ENCODE measurements at places on chromosomes 7 and 10. TPM values are rescaled to one million over a fixed set of nuclear protein-coding genes. Genes with fewer than 3 reads are reported as not detected.

GRCh38 chr10:26773633-26774032, 76.1 kb downstream of the PDSS1 start:
- no peak for DNase-seq

- DNase-seq, result peak; percentile 60
Measured at GRCh38 chr7:131031099-131031868, 296.4 kb upstream of the MKLN1 start.

- no peak for DNase-seq
Measured at GRCh38 chr7:99210265-99210970, 2.5 kb upstream of the KPNA7 start.

GRCh38 chr7:21417647-21418046, 10.2 kb upstream of the SP4 start:
- no peak for DNase-seq

- no peak for DNase-seq
Measured at GRCh38 chr7:90303241-90303640, 17.9 kb downstream of the FAM237B start.

DNA sequence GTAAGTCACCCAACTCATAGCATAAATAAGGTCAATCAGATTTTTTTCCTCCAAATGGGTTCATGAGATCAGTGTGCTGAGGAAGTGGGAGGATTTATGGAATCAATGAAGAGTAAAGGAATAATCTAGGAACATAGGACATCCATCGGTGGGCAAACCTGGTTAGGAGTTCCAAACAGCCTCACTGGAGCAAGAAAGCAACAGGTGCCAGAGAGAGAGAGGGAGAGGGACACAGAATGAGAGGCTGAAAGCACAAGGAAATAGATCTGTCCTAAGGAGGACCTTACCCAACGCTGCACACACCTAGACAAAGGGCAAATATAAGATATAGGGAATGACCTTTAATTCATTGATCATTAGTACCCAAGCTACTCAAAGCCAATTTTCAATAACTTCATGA, 119.5 kb upstream of the ANKRD1 start:
- DNase-seq, result no peak

DNA sequence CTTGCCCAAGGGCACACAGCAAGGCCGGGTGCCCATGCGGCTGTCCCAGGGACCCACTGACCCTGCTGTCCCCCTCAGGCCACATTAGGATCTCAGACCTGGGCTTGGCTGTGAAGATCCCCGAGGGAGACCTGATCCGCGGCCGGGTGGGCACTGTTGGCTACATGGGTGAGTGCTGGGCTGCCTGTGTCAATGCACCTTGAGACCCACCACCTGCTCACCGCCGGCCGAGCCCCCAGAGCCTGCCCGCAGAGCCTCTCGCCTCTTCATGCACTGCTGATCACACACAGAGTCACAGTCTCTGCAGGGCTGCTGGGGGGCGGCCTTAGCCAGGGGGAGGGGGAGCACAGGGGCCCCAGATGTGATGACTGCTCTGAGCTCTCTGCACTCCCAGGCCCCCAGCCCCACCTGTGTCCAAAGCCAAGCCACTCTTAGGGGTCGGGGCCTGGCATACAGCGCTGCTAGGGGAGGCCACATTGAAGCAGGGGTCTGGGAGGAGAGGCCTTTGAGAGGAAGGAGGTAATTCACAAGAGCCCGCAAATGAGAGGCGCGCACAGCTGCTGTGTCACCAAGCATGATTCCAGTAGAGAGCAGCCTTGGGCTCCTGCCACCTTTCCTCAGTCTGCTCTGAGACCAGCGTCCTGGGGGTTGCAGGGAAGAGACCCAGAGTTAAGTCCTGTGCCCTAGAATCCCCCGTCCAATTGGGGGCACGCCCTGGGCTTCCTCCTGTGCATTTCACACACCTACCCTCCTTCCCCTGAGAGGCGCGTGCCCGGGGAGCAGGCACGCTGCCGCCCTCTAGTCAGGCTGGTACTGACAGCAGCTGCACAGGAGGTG, 100.4 kb downstream of the RGS10 start:
- no peak for DNase-seq

The CUBN gene
- total RNA-seq, result 0.65 TPM

DNA sequence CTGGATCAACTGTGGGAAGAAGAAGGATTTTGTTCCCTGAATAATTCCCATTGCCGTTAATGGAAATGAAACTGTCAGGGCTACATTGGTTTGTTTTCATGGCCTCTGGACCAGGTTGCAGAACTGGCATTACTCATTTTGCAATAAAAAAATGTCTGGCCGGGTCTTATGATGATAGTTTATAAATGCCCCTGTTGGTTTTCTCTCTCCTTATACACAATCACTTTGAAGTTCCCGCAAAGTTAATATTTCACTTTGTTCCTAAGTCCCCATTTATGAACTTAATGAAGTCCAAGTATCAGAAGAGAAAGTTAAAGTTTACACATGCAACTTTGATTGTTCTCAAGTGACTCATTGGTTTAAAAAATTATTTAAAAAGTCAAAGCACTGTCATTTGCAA, 150.7 kb upstream of the PRR15 start:
- DNase-seq, result no peak

The PDAP1 gene
- total RNA-seq, result 160 TPM

The SORBS1 gene
- 0.13 TPM for total RNA-seq

- DNase-seq, result no peak
Measured at GRCh38 chr7:94782777-94783176, 124.6 kb upstream of the PPP1R9A start.

- peak; percentile 67 for DNase-seq
Measured at GRCh38 chr10:86688398-86688921, 20.1 kb downstream of the LDB3 start.

DNA sequence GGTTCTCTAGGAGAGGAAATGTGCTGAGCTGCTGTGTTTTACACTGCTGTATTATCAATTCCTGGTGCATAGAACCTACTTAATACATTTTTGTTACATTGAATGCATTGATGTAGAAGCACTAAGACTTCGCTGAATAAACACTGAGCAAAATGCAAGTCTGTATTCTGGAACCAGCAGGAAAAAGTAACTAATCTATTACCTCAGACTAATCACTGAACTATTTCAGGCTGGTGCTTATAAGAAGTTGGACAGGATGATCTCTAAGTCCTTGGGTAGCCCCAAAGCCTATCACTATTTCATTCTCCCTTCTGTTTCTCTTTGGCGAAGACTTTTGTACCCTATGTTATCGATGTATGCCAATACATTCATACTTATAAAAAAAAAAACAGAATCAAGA, 87.2 kb upstream of the LRRTM3 start:
- DNase-seq, result no peak

The PRR15 gene
- not detected for total RNA-seq

GRCh38 chr7:40219917-40220316, 85.1 kb downstream of the SUGCT start:
- no peak for DNase-seq

DNA sequence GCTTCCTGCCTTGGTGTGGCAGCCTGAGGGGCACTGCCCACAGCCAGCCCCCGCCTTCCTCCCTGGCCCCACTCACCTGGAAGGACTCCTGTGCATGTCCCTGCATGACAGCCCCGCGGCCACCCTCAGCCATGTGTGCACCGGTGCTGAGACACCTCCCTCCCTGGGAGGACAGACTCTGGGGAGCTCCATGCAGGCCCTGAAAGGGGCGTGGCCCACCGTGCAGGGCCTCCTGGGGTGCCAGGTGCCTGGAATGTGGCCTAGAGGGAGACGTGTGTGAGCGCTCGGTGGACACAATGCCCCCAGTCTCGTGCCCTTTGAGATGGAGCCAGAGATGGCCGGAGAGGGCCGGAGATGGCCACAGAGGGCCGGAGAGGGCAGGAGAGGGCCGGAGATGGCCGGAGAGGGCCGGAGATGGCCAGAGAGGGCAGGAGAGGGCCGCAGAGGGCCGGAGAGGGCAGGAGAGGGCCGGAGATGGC, 59.1 kb upstream of the PPP2R2D start:
- no peak for DNase-seq

DNA sequence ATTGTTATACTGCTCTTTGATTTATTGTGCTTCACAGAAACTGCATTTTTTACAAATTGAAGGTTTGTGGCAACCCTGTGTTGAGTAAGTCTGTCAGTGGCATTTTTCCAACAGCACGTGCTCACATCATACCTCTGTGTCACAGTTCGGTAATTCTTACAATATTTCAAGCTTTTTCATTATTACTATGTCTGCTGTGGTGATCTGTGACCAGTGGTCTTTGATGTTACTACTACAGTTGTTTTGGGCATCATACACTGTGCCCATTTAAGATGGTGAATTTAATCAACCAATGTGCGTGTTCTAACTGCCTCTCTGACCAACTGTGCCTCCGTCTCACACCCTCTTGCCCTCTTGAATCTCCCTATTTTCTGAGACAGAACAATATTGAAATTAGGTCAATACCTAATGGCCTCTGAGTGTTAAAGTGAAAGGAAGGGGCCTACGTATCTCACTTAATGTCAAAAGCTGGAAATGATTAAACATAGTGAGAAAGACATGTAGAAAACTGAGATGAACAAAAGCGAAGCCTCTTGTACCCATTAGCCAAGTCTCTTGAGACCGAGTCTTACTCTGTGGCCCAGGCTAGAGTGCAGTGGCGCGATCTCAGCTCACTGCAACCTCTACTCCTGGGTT, 20.2 kb upstream of the ASL start:
- no peak for DNase-seq

- DNase-seq, result no peak
Measured at GRCh38 chr7:22688084-22688483, 38.9 kb upstream of the IL6 start.

- peak; percentile 8 for DNase-seq
Measured at GRCh38 chr7:111531993-111532392, 30.3 kb downstream of the IMMP2L start.

- DNase-seq, result peak; percentile 42
Measured at GRCh38 chr7:124764847-124765400, 668 bp downstream of the GPR37 start.

The GIMAP8 gene
- 8.7 TPM for total RNA-seq

The ZNF727 gene
- not detected for total RNA-seq

GRCh38 chr7:42359946-42360345, 122.9 kb upstream of the GLI3 start:
- DNase-seq, result no peak

DNA sequence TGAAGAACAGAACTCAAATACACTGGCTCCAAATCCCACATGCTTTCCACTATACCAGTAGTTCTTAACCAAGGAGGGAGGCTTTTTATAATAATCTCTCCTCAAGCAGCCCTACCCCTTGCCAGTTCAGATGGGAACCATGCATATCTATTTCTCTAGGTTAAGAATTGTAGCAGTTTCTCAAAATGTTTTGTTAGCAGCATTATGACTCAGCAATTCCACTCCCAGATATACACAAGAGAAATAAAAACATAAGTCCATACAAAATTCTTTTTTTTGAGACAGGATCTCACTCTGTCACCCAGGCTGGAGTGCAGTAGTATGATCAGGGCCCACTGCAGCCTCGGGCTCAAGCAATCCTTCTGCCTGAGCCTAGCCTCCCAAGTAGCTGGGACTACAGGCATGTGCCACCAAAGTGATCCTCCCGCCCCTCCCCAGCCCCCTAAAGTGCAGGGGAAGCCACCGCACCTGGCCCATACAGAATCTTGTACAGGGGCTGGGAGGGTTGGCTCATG, 18.1 kb downstream of the YWHAG start:
- DNase-seq, result no peak

- peak; percentile 21 for DNase-seq
Measured at GRCh38 chr7:138097064-138097741, 20.9 kb downstream of the AKR1D1 start.

GRCh38 chr10:63819753-63820329, 298.6 kb downstream of the REEP3 start:
- peak; percentile 47 for DNase-seq

The GPRIN2 gene
- not detected for total RNA-seq

GRCh38 chr7:109552017-109552416, 982.3 kb downstream of the DNAJB9 start:
- DNase-seq, result no peak

The ZNF365 gene
- not detected for total RNA-seq

DNA sequence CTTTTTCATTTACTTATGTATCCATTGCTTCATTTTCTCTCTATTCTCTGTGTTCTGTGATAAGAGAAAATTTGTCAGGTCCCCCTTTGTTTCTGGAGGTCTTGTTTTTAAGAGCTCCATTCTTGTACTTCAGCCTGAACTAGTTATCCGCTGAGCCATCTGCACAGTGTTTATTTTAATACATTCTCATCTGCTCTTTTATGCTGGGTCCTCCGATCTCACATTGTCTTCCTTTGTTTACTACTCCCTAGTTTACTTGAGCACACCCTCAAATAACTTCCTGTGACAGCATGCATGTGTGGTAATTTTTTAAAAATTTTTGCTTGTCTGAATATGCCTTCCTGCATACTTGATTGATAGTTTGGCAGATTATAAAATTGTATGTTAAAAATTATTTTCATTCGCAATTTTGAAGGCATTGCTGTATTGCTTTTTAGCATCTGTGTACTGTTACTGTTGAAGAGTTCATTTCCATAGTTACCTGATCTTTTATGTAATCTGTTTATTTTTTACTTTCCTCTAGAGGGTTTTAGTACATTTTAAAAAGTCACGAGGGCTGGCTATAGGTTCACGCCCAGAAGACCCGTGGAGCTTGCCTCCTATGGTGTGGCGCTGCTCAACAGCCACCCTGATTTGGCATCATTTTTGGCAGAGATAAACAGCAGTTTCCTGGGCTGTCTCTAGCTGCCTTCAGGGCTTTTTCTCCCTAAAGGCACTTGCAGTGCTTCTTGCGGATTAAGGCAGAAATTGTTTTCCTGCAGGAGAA, 31.9 kb downstream of the RSBN1L start:
- DNase-seq, result no peak

The TMEM270 gene
- total RNA-seq, result not detected

The DPP6 gene
- not detected for total RNA-seq

DNA sequence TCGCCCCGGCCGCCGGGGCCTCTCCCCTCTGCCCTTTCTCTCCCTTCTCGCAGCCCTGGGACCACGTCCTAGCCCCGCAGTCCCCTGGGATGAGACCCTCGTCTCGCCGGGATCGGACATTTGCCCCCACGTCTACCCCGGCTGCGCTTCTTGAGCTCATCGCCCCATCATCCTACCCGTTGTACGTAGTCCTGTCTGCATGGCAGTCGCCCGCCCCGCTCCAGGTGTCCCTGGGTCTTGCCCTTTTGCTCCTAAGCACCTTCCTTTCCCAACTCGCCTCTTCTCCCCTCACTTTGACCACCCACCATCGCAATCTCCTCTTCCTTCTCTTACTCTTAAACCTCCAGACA, 582 bp downstream of the TPST1 start:
- DNase-seq, result peak; percentile 11

The SEMA3E gene
- total RNA-seq, result not detected

DNA sequence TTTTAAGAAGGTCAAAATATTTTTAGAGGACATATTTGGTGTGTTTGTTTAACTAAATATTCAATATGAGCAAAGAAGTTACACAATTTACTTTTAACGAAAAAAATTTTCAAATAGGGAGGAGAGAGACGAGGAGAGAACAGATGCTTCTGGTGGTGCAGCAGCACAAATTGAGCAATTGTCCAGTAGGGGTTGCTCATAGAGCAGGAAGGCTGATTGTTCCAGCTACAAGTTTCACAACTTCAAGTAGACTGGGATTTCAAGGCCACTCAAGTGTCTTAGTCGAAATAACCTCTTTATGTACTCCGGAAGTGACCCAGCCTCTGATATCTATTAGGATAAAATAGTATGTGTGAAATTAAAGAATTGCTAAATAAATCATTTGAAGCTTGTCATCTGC, 197.9 kb downstream of the HDAC9 start:
- DNase-seq, result no peak

- DNase-seq, result no peak
Measured at GRCh38 chr10:105279101-105279500, 638.0 kb downstream of the SORCS3 start.

The OPTN gene
- 32.0 TPM for total RNA-seq
